Stimulated activated CD4-positive, alpha-beta T cell treated with anti-CD3 and anti-CD28 coated beads, Interleukin-15, amount 100 ng/mL, for 1 hour (primary cell): ENCODE measurements at places on chromosomes 4 and X.

DNA sequence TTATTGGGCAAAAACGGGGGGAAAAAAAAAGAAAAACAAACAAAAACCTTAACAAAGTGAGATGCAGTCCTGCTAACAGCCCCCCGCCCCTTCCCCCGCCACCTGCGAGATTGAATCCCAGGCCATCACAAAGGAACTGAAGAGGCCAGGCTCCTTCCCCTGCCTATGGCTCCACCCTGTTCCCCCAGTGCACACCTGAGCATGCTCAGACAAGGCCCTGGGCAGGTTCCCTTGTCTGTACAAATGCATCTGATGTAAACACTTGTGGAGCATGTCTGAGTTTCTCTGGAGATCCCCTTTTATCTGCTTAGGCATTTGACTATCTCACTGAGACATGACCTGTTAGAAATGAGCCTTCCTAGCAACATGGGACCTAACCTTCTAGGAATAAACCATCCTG is 983.7 kb upstream of the PABPC4L start:
- no peak for DNase-seq

DNA sequence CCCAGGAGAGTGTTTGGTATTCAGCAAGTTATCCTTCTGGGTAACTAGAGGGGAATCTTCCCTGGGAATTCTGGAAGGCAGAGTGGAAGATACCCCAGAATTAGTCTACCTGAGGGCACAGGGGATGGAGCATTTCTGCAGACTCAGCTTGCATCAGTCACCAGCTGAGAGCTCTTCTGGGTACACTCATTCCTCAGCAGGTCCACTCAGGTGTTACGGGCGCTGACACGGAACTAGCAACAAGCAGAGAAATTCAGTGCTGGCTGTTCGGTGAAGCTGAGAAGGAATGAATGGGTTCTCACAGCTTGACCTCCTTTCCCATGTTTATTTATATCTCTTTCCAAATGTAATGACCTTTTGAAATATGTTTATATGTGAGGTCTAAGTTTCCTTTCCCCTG is 106.0 kb upstream of the PNPLA4 start:
- DNase-seq, result no peak

GRCh38 chrX:102652031-102652688 is 877 bp downstream of the GPRASP1 start:
- no peak for DNase-seq

DNA sequence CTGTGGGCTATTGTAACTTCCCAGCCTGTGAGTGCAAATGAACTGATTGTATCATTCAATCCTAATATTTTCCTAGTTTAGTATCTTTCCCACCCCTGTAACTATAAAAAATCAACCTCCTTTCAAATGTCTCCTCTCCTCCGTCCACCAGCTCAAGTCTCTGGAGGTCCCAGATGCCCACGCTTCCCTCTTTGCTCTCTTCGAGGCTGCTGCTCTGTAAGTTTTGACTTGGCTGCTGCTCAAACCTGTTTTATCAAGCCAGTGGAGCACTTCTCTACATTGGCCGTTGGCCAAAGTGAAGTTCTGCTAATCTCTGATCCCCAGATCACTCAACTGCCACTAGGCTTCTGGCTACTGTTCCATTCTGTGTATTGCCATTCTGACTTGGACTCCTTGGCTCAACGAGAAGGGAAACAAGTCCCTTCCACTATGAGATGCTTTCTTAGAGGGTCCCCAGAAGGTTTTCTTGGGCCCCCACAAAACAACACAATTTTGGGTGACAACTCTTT is 60.7 kb upstream of the RAPGEF2 start:
- no peak for DNase-seq

DNA sequence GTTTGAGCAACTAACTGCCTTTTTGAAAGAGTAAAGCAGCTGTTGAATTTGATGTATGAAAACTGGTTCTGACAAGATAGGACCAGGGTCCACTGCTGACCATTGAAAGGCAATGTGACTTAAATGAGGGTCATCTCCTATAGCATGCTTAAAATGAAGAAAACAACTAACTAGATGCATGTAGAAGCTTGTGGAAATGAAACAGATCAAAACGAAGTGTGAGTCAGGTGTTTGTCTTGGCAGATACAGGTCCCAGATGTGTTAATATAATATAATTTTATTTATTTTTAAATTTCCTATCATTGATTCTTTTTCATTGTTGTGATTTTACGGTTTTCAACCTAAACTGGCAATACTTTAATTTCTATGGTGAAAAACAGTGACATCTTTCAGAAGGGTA is 83.6 kb downstream of the ATOH1 start:
- no peak for DNase-seq
